ENCODE measurements at places on chromosomes 3 and 15. TPM values are rescaled to one million over a fixed set of nuclear protein-coding genes. Genes with fewer than 3 reads are reported as not detected.

Gene MAP1A
- total RNA-seq: 7.6 TPM

- peak; percentile 56 for DNase-seq
Measured at GRCh38 chr3:187739094-187739560, 6.1 kb downstream of the BCL6 start.

DNA sequence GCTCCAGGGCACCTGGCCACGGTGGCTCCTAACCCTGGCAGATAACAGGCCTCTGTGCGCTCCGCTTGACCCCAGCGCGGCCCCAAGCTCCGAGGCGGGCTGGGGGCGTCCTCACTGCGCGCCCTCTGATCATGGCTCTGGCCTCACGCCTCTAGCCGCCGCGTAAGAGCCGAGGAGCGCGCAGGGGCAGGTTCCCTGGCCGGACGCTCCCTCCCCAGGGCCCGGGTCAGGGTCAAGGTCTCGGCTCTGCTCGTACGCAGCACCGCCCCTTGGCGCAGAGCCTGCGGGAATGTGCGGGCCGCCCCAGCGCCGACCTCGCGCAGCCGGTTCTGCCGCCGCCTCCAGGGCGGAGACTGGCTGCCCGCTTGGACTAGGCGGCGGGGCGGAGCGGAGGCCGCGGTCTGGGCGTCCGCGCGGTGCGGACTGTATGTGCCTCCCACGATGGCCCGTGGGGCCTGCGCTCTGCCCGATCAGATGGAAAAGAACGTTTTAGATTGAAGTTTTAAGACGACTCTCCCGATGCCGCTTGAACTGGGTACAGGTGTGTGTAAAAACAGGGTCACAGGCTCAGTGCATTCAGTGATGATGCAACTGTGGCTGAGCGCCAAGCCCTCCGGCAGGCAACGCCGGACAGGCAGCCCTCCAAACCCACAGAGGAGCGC is 40.8 kb downstream of the CHST14 start:
- peak; percentile 90 for DNase-seq

GRCh38 chr15:63288342-63288741 is 10.9 kb downstream of the APH1B start:
- DNase-seq: no peak

GRCh38 chr3:111080413-111080812 is 8.8 kb downstream of the NECTIN3 start:
- peak; percentile 62 for DNase-seq

Gene TMEM212
- total RNA-seq: not detected

DNA sequence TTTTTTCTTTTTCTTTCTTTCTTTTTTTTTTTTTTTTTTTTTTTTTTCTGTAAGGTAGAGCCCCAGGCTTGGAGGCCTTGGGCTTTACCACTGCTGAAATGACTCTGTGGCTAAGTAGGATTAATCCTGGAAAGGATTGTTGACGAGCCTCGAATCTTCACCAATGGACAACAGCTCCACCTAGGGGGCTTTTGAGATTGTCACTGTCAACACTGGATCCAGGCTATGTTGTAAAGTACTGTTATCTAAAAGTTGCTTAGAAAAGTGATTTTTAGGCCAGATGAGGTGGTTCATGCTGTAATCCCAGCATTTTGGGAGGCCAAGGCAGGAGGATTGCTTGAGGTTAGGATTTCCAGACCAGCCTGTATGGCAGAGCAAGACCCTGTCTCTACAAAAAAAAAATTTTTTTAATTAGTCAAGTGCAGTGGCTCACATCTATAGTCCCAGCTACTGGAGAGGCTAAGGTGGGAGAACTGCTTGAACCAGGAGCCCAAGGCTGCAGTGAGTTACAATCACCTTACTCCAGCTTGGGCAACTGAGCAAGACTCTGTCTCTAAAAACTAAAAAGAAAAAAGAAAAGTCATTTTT is 41.6 kb downstream of the KLHL18 start:
- DNase-seq: peak; percentile 52

- DNase-seq: no peak
Measured at GRCh38 chr3:94822298-94822697, 759.4 kb downstream of the NSUN3 start.

All from stomach (tissue), 19 donors.